ENCODE measurements at places on chromosomes 4 and X. TPM values are rescaled to one million over a fixed set of nuclear protein-coding genes. Genes with fewer than 3 reads are reported as not detected.

GRCh38 chrX:139202742-139203420, 327.7 kb upstream of the F9 start:
- H3K4me1 ChIP-seq: peaks cover 16% of the 10 kb centered on the region

- no peak for DNase-seq
- H3K27me3 ChIP-seq: no peaks in the 10 kb centered on the region
- no peak overlapping the region for H3K27ac ChIP-seq
- no peaks in the 10 kb centered on the region for H3K36me3 ChIP-seq
Observed at GRCh38 chr4:57077550-57078343, 32.4 kb downstream of the IGFBP7 start.

- no peaks in the 10 kb centered on the region for H3K27me3 ChIP-seq
- no peaks in the 10 kb centered on the region for H3K36me3 ChIP-seq
- H3K4me1 ChIP-seq: no peaks in the 10 kb centered on the region
- no peak for DNase-seq
- H3K4me3 ChIP-seq: no peak overlapping the region
Observed at GRCh38 chrX:148389629-148390028, 110.8 kb upstream of the AFF2 start.

DNA sequence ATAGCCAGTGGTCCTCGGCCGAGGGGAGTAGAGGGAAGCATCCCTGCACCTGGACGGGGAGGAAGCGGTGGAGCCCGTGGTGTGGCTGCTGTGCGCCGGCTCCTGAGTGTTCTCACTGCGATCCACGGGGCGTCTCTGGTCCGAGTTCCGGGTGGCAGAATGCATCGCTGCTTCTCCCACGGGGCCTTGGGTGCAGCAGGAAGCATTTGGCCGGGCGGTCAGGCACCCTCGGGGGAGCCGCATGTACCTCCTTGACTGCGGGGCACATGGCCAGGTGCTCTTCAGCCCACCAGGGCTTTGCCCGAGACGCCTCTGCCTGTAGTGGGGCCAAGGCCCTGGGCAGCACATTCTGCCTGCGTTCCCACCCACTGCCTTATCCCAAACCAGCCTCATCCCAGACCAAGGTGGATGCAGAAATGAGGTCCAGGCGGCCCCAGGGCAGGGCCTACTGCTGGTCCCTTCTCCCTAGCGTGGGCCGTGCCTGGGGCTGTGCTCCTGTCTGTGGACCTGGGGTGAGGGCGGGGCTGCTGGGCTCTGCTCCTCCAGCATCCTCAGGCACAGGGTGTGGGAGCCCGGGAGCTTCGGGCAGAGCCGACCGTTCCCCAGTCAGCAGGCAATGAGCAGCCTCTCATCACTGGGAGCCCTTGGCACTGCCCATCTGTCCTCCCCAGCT, 27.5 kb downstream of the NKX1-1 start:
- peaks cover 19% of the 10 kb centered on the region for H3K36me3 ChIP-seq
- H3K4me1 ChIP-seq: no peaks in the 10 kb centered on the region
- H3K27me3 ChIP-seq: no peaks in the 10 kb centered on the region
- no peak for DNase-seq
- H3K27ac ChIP-seq: no peak overlapping the region

- no peaks in the 10 kb centered on the region for H3K4me1 ChIP-seq
- H3K27ac ChIP-seq: no peak overlapping the region
- no peak for DNase-seq
Observed at GRCh38 chr4:114615435-114615834, 16.8 kb downstream of the UGT8 start.

DNA sequence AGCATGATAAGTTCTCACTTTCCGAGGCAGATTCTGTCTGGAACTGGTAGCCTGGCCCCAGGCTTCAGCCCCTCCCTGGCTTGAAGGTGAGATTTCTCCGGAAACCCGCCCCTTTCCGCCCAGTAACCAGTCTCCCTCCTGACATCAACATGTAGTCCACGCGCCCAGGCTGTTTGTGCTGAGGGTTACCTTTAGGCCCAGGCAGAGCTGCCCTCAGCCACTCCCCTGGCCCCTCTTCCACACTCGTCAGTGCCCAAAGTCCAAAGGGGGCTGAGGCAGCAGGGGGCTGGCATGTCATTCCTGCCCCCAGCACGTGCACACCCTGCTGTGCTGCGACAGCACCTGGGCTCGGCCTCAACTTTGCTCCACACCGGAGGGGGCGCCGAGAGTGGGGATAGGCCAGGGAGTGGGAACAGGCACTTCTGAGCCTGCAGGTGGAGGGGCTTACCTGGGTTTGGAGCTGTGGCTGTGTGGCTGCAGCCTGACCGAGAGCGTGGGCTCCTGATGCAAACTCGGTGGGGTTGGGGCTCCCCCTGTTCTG, 69.5 kb upstream of the ANK2 start:
- H3K27ac ChIP-seq: no peak overlapping the region
- H3K36me3 ChIP-seq: no peaks in the 10 kb centered on the region
- H3K4me3 ChIP-seq: no peak overlapping the region
- H3K27me3 ChIP-seq: no peaks in the 10 kb centered on the region
- DNase-seq: no peak

GRCh38 chr4:5463361-5463760, 245.0 kb downstream of the EVC2 start:
- H3K27me3 ChIP-seq: no peaks in the 10 kb centered on the region
- no peak overlapping the region for H3K4me3 ChIP-seq
- H3K36me3 ChIP-seq: no peaks in the 10 kb centered on the region
- DNase-seq: no peak
- H3K4me1 ChIP-seq: no peaks in the 10 kb centered on the region
- H3K27ac ChIP-seq: no peak overlapping the region

GRCh38 chr4:134320048-134320447, 118.5 kb upstream of the PABPC4L start:
- H3K4me1 ChIP-seq: no peaks in the 10 kb centered on the region
- no peak overlapping the region for H3K27ac ChIP-seq
- H3K4me3 ChIP-seq: no peak overlapping the region
- no peaks in the 10 kb centered on the region for H3K36me3 ChIP-seq
- DNase-seq: no peak

- H3K36me3 ChIP-seq: no peaks in the 10 kb centered on the region
- no peak overlapping the region for H3K27ac ChIP-seq
- no peak for DNase-seq
Observed at GRCh38 chr4:158374318-158374717, 147.4 kb upstream of the RXFP1 start.

DNA sequence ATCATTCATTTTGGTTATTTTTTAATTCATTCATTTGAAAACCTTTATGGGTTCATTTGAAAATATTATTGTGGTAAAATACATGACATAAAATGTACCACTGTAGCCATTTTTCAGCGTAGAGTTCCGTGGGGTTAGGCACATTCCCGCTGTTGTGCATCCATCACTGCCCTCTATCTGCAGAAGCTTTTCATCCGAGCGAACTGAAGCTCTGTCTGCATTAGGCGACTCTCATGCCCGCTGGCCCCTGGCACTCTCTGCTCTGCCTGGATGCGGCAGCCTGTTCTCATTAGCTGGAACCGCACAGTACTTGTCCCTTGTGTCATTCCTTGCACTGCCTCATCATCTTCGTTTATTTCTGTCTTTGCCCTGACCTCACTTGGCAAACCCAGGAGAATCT, 17.5 kb downstream of the CFAP99 start:
- no peak overlapping the region for H3K4me3 ChIP-seq
- DNase-seq: no peak
- H3K27me3 ChIP-seq: no peaks in the 10 kb centered on the region

DNA sequence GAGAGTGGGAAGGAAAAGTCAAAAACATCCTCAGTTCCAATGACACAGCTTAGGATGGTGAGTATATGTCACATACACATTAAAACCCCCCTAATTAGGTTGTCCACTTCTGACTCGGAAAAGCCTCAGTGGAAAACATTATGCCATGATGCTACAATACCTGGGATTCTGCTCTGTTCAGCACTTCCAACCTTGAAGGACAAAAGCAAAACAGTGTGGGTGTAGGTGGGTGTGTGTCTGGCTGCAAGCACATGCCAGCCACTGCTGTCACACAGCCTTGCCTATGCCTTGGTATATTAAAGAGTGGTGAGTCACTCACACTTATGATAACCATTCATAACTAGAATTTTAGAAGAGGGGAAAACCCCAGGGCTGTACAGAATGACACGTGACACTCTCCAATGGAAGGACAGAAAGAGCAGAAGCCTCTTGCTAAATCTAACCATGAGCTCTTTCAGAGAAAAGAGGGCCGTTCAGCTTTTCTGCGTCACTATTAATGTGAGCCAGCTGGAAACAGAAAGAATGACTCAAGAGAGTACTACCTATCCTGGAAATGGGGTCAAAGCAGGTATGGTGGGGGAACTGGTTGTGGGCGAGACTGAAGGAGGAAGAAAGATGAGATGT, 159.6 kb downstream of the TET2 start:
- H3K27me3 ChIP-seq: no peaks in the 10 kb centered on the region
- no peak overlapping the region for H3K4me3 ChIP-seq
- H3K4me1 ChIP-seq: no peaks in the 10 kb centered on the region
- no peaks in the 10 kb centered on the region for H3K36me3 ChIP-seq

DNA sequence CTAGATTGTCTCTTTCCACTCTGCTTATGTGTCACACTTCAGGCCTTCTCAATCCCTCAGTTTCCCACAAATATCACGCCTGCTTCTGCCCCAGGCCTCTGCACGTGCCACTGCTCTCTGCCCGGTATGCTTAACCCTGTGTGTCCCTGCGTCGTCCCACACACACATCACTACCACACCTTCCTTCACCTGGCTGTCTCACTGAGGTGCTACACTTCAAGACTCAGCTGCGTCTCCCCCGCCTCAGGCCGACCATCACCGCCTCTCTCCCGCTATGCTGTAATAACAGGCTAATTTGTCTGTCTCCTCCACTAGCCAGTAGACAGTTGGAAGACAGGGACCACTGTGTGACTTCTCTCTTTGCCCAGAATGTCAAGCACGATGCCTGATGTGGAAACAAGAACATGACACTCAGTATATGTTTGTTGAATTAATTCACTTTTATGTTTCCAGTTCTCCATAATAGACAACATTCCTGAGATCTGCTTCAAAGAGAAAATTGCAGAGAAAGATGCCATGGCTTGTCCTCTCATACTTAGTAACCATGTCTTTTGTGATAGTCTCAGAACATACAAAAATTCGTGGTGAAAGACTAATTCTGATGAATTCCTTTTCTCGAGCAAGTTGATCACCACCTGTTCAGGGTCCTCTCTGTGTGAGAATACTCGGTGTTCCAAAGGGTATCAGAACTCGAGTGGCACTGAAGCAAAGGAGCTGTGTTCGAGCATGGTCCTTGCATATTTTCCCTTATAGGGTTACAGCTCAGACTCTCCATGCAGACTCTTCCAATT, 54.2 kb downstream of the AFAP1 start:
- H3K4me3 ChIP-seq: no peak overlapping the region
- H3K4me1 ChIP-seq: peaks cover 2% of the 10 kb centered on the region
- DNase-seq: no peak

DNA sequence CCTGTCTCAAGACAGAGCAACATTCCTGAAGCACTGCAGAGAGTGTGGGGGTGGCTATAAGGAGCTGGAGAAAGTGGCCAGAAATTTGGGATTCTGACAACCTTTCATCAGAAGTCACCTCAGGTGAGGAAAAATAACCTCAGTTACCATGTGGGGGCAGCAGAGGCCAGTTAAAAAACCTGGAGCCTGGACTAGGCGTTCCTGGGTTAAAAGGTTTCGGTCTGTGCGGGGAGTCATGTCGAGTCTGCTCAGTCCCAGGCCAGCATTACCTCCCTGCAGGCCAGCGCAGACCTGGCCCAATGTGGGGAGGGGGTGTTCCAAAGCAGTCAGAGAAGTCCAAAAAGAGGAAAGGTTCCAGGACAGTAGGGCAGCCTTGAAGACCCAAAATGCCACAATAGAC, 10.9 kb upstream of the NALF2 start:
- H3K27ac ChIP-seq: no peak overlapping the region
- no peaks in the 10 kb centered on the region for H3K36me3 ChIP-seq
- peak; percentile 40 for DNase-seq

- H3K36me3 ChIP-seq: no peaks in the 10 kb centered on the region
- H3K27me3 ChIP-seq: no peaks in the 10 kb centered on the region
- H3K4me3 ChIP-seq: no peak overlapping the region
- H3K4me1 ChIP-seq: no peaks in the 10 kb centered on the region
- DNase-seq: no peak
Observed at GRCh38 chrX:1086444-1087409, 125.7 kb downstream of the CRLF2 start.

DNA sequence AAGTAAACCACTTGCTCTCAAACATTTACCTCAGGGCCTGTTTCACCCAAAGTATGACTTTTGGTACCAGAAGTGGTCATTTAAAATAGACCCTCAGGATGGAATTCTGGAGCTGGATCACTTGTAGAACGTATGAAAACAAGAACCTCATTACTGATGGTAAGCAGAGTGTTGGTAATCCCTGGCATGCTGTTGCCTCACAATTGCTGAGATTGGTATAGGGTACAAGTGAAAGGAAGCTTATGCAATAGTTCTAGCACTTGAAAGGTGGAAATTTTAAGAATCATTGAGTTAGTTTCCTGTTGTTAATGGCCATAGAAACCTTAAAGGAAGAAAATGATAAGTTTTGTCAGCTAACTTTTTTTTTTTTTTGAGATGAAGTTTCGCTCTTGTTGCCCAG, 22.3 kb upstream of the THOC2 start:
- H3K27me3 ChIP-seq: no peaks in the 10 kb centered on the region
- H3K4me1 ChIP-seq: no peaks in the 10 kb centered on the region
- DNase-seq: no peak
- no peak overlapping the region for H3K27ac ChIP-seq

DNA sequence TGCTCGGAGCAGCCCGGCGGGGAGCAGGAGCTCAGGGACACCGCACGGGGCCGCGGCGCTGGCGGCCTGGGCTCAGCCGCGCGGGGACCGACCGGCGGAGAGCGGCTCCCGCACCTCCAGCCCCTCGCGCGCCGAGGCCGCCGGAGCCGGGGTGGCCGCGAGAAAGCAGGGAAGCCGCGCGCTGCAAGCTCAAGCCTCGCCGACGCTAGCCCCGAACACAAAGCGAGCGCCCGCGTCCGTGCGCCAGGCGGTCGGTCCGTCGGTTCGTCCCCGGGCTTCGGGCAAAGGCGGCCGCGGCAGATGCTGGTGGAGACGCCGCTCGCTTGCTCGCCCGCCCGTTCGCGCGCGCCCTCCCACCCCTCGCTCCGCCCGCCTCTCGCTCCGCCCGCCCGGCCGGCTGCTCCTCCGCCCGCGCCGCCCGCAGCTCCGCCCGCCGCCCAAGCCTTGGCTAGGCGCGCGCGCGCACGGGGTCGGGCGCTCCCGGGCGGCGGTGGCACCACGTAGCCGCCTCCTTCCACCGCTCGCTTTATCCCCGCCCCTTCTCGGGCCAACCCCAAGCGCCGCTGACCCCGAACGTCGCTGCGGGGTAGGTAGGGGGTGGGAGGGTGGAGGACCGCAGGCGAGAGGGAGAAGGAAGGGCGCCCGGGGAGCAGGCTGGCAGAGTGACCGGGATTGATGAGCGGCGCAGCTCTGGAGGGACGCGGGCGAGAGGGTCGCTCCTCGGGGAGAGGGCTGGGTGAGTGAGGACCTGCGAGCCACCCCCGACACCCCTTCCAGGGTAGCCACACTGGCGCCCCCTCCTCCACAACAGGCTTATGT, at the start of gene TSPAN5:
TSPAN5 (minus strand) TSS at position 325 of the 819 bp plus-strand sequence.
- H3K36me3 ChIP-seq: no peaks in the 10 kb centered on the region
- peaks cover 21% of the 10 kb centered on the region for H3K4me1 ChIP-seq
- no peak within 1 kb of the TSS for H3K27ac ChIP-seq
- no peaks in the 10 kb centered on the region for H3K27me3 ChIP-seq
- DNase-seq: peak; percentile 85

- H3K4me3 ChIP-seq: no peak overlapping the region
- H3K4me1 ChIP-seq: no peaks in the 10 kb centered on the region
- no peak overlapping the region for H3K27ac ChIP-seq
- no peaks in the 10 kb centered on the region for H3K36me3 ChIP-seq
Observed at GRCh38 chr4:574346-575161, 1.5 kb downstream of the TMEM271 start.

Gene MAP9
- total RNA-seq: 0.50 TPM

Gene LUZP4
- total RNA-seq: not detected

Gene ARL9
- total RNA-seq: 0.08 TPM

Gene CYBB
- total RNA-seq: 18.8 TPM

Gene NUDT10
- 2.4 TPM for total RNA-seq

Gene RPA4
- 0.28 TPM for total RNA-seq

Gene ARHGEF6
- total RNA-seq: 9.2 TPM

Gene OTUD5
- total RNA-seq: 17.0 TPM
